LHCN-M2 (cell line): ENCODE measurements at places on chromosomes 1 and 21.

GRCh38 chr1:118154220-118154619 is 30.8 kb downstream of the SPAG17 start:
- peak; percentile 4 for DNase-seq

DNA sequence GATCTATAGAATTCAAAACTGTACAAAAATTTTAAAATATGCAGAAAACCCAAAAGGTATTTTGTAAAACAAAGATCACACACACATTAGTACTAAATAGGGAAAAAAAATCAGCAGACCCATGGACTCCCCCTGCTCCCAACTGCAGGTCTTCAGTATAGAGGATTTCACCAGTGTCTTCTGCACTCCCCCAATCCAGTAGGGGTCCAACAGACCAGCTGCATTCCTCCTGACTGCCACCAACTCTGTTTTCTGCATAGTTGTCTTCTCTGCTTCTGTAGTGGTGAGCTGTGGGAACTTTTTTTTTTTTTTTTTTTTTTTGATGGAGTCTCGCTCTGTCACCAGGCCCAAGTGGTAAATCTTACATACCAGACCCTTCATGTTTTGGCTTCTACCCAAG is 21.9 kb downstream of the CLCA2 start:
- DNase-seq, result no peak

GRCh38 chr1:149995927-149996326 is 14.6 kb downstream of the OTUD7B start:
- DNase-seq, result peak; percentile 60

DNA sequence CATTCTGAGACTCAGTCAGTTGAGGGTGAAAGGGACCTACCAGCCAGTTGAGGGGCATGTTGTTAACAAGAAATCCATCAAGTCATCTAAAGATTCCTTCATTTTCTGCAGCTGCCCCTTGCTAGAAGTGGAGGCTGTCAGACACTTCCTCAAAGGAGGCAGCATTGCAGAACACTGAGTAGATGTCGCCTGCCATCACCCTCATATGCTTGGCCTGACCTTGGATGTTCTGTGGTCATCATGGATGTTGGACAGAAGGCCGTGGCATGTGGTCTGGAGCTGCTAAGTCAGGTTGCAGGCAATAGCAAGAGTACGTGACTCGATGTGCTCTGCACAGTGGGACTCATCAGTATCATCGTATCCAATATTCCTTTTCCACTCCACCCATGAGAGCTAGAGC is 70.6 kb downstream of the GATAD2B start:
- DNase-seq, result no peak
